Fibroblast of skin of left biceps (primary cell): ENCODE measurements at places on chromosomes 3 and 15.

GRCh38 chr3:150936693-150937092 lies 31.5 kb upstream of the MINDY4B start:
- no peak for DNase-seq

GRCh38 chr3:54999159-54999558 lies 71.3 kb upstream of the LRTM1 start:
- peak; percentile 72 for DNase-seq

GRCh38 chr3:166455744-166456143 lies 618.5 kb upstream of the BCHE start:
- DNase-seq: peak; percentile 79

DNA sequence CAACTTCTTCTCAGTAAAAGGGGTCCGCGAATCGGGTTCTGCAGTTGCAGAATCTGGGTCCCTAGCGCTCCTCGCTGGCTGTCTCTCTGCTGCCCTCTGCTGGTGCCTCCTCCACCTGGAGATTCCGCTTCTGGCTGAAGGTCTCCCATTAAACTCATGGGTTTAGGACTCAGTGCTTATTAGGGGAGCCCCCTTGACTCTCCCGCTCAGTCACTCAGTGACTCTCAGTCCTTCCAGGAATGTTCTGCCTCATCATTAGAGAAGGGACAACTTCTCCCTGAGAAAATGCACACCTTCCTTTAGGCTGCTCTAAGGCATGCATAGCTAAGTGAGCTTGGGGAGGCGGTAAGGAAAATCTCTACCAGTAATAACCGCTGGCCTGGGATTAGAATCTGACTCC lies 7.1 kb downstream of the CPN2 start:
- DNase-seq: no peak

- no peak for DNase-seq
Measured at GRCh38 chr3:138578141-138578540, 15.9 kb downstream of the CEP70 start.

DNA sequence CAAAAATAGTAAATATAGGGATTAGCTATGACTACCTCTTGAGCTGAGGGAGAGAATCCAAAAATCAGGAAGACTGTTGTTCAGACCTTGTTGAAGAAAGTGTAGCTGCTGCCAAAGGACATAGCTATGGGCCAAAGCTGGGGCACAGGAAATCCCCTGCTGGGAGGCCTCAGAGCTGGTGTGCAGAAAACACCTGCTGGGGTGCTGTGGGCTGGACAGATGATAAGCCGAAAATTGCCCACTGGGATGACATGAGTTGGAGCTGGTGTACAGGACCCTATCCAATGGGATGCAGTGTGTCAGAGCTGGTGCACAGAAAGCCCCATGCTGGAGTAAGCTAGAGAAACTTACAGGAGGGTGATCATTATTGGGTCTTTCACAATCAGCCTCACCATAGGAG lies 121.9 kb downstream of the NEO1 start:
- DNase-seq: no peak

GRCh38 chr15:23773093-23773492 lies 86.0 kb upstream of the NDN start:
- no peak for DNase-seq

GRCh38 chr3:126358038-126358815 lies 1.0 kb upstream of the KLF15 start:
- no peak for DNase-seq

DNA sequence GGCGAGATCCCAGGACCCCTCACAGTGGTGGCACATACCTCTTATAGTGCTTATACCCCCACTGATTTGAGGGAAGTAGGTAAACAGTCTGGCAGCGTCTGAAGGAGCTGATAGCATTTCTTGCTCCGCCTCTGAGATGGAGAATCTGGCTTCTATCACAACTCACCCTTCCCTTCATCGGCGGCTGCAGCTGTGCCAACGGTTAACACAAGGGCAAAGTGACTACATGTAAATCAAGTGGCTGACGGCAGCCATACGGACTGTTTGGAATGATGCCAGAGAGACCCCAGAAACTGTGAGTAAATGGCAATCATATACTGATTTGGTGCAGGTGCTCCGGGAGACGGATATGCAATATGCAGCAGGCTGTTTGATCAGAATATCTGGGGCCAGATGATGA lies 66.8 kb upstream of the UNC13C start:
- DNase-seq: no peak

DNA sequence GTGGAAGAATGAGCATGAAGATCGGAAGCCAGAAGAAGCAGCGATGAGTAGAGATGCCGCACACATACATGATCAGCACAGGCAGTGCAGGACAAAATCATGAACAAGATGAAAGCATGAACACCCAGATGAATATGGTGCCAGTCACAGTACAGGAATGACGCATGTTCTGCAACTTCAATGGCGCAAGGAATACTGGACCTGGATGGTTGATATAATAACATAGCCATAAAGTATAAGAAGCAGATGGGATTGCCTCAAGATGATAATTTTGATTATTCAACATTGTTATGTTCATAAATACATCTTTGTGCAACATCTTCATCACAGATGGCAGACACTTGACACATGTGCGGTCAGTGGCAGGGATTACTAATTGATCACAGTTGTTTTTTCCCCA lies 59.7 kb upstream of the SLCO3A1 start:
- DNase-seq: no peak

GRCh38 chr3:27907929-27908328 lies 185.8 kb upstream of the EOMES start:
- DNase-seq: no peak
